Naive thymus-derived CD4-positive, alpha-beta T cell (primary cell): ENCODE measurements at places on chromosomes 13 and 19.

GRCh38 chr13:97243915-97244781, 22.0 kb downstream of the MBNL2 start:
- no peak for DNase-seq

DNA sequence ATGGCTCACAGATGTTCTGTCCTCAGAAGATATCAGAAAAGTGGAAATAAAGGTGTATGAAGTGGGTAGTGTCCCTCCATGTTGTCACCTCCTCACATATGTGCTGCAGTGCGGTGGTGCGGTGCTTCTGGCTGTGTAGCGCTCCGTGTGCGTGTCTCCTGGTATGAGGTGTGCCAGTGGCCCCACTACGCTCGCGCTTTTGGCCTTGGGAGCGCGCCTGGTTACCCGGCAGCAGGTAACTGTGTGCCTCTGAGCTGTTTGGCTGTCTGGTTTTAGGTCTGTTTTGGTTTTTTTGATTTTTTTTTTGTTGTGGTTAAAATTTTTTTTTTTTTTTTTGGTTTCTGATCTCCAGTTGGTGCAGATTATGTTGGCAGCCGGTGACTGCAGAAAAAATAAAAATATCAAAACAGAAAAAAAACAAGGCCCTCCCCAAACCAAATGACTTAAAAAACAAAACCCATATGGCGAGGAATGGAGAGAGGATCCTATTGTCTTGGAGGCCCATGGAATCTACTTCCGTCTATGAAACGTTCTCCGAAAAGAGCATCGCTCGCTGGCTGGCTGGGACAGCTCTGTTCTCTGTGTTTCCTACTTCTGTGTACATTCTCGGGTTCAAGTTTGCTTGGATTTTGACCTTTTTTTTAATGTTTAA, 7.9 kb downstream of the HNRNPL start:
- peak; percentile 76 for DNase-seq

- DNase-seq: no peak
Measured at GRCh38 chr13:48110931-48111721, 16.2 kb upstream of the MED4 start.

- no peak for DNase-seq
Measured at GRCh38 chr13:38265132-38265497, 84.5 kb upstream of the UFM1 start.

- DNase-seq: no peak
Measured at GRCh38 chr13:40275636-40276035, 390.8 kb downstream of the FOXO1 start.

- no peak for DNase-seq
Measured at GRCh38 chr13:21310220-21310619, 133.8 kb downstream of the MRPL57 start.

- no peak for DNase-seq
Measured at GRCh38 chr19:27935669-27936068, 1277.3 kb downstream of the UQCRFS1 start.

DNA sequence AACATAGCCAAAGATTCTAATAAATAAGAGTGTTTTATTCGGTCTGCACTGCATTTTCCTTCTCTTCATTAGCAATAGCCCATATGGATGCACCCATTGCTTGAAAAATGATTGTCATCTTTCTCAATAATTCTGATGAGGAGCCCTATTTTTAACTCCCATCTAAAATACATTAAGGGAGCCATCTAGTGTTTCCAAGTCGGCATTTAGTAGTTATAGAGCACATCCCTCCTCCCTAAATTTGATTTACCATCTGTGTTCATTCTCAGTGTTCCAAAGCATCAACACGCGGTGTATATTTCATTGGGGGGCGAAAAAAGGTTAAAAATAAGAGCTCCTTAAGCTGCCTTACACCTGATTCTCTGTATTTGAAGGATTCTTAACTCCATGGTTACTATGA, 119.2 kb upstream of the IPO5 start:
- no peak for DNase-seq
